ENCODE measurements at places on chromosomes 1 and 21.

DNA sequence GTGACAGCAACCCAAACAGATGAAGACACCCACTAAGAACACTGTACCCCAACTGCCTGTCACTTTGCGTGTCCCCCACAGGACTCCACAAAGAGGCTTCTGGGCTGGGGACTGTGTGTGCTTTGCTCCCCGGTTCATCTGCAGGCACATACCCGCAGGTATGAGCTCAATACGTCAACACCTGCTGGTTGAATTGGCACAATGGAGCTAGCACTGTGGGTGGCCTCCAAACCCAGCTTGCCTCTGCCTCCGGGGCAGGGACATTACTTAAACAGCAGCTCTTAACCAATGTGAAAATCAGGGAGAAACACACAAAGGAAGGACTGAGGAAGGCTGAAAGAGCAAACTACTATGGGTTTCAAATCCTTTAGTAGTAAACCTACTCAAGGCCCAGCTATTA is 140.2 kb upstream of the TIAM1 start:
- H3K4me3 ChIP-seq: no peak overlapping the region
- H3K36me3 ChIP-seq: peaks cover 23% of the 10 kb centered on the region
- H3K27ac ChIP-seq: no peak overlapping the region
- H3K4me1 ChIP-seq: no peaks in the 10 kb centered on the region
- no peak for DNase-seq
- H3K27me3 ChIP-seq: no peaks in the 10 kb centered on the region

DNA sequence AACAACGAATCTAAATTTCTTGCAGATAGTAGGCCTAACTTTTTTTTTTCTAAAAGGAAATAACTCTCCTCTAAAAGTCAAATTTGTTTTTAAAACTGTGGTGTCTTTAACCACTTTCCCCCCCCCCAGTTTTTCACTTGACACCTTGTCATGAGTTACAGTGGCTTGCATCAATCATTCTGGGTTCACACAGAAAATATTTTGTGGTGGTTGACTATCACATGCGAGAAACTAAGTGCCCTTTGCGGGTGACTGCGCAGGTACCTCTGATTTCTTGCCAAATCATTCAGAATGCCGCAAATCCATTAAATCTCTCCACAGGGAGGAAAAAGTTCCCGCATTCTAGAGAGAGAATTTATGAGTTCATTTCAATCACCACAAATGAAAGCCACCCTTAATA is 23.8 kb upstream of the SAMSN1 start:
- H3K4me3 ChIP-seq: no peak overlapping the region
- no peak for DNase-seq
- no peaks in the 10 kb centered on the region for H3K27me3 ChIP-seq
- H3K4me1 ChIP-seq: peaks cover 41% of the 10 kb centered on the region
- H3K36me3 ChIP-seq: peaks cover 26% of the 10 kb centered on the region
- H3K27ac ChIP-seq: no peak overlapping the region

DNA sequence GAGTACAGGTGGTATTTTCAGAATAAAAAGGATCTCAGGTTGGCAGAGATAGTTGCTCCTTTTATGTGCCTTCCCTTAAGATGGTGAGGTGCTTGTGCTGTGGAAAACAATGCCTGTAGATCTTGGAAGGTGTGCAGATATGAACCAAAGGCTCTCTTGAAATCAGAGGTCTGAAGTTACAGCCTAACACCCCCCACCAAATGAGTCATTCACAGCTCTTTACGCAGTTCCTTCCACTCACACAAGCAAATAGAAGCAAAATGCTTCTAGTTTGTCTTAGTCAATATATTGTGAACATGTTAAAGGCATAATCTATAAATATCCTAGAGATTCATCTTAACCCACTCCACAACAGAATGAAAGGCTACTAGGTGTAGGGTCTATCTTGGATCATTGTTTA is 128.9 kb upstream of the NR5A2 start:
- H3K4me1 ChIP-seq: no peaks in the 10 kb centered on the region
- H3K4me3 ChIP-seq: no peak overlapping the region
- H3K27me3 ChIP-seq: peaks cover 2% of the 10 kb centered on the region
- H3K27ac ChIP-seq: no peak overlapping the region

DNA sequence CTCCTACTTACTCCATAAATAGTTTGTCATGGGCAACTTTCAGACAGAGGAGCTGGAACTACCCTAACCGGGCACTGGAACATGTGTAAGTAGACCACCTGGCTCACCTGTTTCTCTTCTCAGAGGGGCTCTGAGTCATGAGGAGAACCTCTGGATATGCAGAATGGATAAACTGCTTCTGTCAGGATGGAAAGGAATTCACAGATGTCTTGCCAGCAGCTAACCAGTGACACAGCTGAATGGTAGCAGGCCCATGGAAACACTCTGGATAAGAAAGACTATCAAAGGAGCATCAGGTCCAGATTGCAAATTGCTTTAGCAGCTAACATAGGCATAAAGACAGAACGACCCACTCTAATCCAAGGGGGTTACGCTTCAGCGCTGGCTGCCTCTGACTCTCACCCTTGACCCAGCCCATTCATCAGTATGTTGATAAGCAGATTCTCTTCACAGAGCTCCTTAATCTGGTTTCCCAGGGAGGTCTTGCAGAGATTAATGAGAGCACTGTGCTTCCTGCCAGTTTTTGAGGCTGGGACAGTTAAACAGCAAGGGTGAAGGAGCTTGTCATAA is 54.2 kb downstream of the HIVEP3 start:
- no peak overlapping the region for H3K4me3 ChIP-seq
- H3K36me3 ChIP-seq: no peaks in the 10 kb centered on the region
- no peak for DNase-seq
- peaks cover 39% of the 10 kb centered on the region for H3K4me1 ChIP-seq
- H3K27me3 ChIP-seq: no peaks in the 10 kb centered on the region
- no peak overlapping the region for H3K27ac ChIP-seq

- peak; percentile 70 for DNase-seq
- peaks cover 56% of the 10 kb centered on the region for H3K4me1 ChIP-seq
- H3K27ac ChIP-seq: peak overlapping the region; percentile 97
- H3K27me3 ChIP-seq: no peaks in the 10 kb centered on the region
Observed at GRCh38 chr1:24481101-24481500, 21.5 kb upstream of the RCAN3 start.

DNA sequence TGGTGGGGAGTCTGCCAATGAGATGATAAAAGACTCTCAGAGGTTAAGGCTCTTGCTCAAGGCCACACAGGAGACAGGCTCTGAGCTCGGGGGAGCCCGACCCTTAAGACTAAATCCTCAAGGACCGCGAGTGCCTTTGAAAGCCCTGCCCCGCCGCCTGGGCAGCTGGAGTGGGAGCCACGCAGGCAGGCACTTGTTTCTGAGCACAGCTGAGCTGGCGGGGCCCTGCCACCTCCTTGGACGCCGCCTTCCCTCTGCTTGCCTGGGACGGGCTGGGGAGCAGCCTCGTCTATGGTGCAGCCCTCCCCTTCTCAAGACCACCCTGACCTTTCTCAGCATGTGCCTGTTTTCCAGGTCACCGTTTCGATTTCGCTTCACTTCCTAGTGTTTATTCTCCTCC is 169.3 kb downstream of the CAMTA1 start:
- H3K36me3 ChIP-seq: no peaks in the 10 kb centered on the region
- no peaks in the 10 kb centered on the region for H3K27me3 ChIP-seq
- DNase-seq: no peak

DNA sequence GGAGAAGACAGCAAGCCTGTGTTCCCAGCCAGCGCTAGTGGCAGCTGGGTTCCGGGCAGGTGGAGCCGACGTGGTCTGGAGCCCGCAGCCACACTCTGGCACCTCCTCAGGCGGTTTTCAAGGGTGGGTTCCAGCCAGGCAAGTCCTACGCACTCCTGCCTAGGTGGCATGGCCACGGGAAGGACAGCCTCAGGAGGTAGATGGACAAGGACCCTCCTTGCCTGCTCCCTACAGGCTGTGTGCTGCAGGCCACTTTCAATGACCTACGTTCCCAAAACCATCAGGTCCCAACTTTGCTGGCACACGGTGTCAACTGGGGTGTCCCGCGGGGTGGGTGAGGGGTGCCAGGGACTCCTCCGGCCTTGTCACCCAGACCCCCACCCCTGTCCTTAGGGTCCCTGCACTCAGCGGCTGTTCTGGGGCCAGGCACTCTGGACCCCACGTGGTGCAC is 6.7 kb upstream of the PTGER3 start:
- no peak overlapping the region for H3K27ac ChIP-seq
- peaks cover 4% of the 10 kb centered on the region for H3K4me1 ChIP-seq
- no peak overlapping the region for H3K4me3 ChIP-seq
